Activated CD4-positive, alpha-beta T cell treated with anti-CD3 and anti-CD28 coated beads, Interleukin-2, amount 50 U/mL, for 4 hours (primary cell): ENCODE measurements at places on chromosomes 2 and 18.

DNA sequence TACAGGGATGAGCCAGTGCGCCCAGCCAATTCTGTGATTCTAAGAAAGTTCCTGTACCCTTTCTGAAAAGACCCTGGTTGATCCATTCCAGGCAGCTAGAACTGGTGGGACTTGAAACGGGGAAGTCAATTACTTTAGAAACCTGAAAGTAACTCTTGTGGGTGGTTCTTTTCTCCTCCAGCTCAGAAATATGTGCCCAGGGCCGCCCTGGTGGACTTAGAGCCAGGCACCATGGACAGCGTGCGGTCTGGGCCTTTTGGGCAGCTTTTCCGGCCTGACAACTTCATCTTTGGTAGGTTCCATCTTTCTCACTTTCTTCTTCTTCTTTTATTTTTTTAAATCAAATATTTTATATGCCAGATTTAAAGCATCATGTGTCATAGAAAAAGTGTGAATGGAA is 2.7 kb downstream of the TUBB6 start:
- no peak for DNase-seq

GRCh38 chr2:31420936-31421335 is 6.4 kb upstream of the XDH start:
- DNase-seq, result no peak

DNA sequence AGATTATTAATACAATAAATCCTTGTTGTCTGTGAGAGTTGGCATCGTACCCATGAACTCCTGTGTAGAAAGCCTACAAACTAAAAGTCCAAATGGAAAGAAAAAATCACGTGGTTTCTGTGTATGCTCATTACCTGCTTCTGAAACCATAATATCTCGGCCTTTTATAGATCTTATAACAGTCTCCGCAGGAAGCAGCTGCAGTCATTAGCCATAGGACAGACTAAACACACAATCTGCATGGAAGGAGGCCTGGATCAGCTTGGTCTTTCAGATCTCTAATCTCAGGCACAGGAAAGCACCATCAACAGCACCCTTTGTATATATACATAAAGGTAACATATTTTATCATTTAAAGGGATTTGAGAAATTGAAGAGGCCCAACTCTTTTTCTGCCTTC is 508.9 kb upstream of the TCF4 start:
- no peak for DNase-seq

DNA sequence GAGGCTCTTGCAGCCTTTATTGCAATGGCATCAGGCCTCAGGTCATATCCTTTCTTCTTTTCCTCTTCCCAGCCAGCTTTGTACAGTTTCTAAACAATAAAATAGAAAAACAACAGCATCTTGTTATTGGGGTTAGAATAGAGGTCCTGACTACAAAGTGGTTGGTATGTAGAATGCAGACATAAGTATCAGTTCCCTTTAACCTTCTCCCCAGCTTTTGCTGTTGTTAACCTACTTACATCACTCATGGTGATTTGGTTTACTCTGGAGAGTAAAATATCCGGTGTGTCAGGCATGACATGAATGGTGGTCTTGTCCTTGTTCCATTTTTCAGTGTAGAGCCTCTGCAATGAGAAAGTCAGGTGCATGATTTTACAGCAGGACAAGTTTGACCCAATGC is 69.8 kb downstream of the NEB start:
- DNase-seq, result no peak

- no peak for DNase-seq
These were observed 54.3 kb downstream of the THUMPD2 start for GRCh38 chr2:39724828-39725144.

DNA sequence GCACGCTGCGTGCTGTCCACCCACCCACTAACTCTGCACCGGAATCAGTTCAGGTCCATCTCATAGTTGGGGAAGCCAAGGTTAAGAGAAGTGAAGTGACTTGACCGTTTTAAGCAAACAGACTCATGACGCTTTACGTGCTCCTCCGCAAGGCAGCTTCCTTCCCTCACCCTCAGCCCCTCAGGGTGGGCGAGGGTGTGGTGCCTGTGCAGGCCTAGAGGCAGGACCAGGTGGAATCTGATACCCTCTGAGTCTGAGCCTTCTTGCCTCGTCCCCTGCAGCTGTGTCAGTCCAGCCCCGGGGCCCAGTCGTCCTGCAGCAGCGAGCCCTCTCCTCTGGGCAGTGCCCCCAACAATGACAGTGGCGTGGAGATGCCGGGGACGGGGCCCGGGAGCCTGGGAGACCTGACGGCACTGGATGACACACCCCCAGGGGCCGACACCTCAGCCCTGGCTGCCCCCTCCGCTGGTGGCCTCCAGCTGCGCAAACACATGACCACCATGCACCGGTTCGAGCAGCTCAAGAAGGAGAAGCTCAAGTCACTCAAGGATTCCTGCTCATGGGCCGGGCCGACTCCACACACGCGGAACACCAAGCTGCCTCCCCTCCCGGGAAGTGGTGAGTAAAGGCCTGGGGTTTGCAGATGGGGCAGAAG is 250.5 kb downstream of the GLI2 start:
- DNase-seq, result no peak

DNA sequence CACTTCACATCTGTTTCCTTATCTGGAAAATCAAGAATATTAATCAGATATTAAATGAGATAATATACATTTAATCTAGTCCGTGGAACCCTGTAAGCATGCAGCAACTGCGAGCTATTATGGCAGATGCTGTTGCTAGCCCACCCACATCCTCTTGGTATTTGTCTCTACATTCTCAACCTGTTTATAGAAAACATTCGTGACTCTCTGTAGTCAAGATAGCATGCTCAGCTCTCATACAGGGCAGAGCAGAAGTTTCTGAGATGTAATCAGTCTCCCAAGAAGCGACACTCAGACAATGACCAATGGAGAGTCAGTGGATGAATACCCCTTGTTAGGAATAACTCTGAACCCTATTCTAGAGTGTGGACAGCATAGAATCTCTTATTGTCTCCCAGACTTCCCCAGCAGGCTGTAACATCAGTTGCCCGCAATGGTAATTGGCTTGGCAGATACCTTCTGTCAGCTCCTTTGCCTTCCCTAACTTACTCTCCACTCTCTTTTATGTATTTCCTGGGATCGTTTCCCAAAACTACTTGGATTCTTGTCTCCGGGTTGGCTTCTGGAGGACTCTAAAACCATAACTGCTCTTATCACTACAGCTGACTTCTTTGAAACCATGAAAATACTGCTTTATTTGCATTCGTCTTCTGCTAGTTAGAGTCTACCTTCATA is 400.7 kb upstream of the TNP1 start:
- DNase-seq, result no peak

DNA sequence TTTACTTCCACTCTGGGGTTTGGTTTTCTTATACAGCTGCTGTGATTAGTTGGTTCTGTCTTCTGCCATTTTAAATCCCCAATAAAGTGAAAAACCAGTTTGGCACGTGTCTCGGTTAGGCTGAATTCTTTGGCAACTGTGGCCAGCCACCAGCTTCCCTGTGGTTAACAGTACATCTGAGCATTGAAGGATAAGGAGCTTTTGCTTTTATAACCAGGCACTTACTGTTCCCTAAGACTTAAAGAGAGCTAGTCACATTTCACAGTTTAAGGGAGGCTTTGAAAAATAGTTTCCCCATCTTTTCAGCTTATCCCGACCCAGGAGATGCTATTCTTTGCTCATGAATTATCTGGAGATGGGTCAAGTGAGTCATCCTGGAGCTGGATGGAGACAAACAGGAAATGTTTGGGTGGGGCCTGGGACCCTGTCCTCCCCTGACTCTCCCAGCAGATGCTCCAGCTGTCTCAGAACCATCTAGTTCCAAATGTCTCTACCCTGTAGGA is 57.3 kb upstream of the EML6 start:
- no peak for DNase-seq

- no peak for DNase-seq
These were observed 716.6 kb downstream of the NRXN1 start for GRCh38 chr2:50315336-50315735.

GRCh38 chr2:171480908-171481307 is 41.4 kb upstream of the CYBRD1 start:
- DNase-seq, result no peak

DNA sequence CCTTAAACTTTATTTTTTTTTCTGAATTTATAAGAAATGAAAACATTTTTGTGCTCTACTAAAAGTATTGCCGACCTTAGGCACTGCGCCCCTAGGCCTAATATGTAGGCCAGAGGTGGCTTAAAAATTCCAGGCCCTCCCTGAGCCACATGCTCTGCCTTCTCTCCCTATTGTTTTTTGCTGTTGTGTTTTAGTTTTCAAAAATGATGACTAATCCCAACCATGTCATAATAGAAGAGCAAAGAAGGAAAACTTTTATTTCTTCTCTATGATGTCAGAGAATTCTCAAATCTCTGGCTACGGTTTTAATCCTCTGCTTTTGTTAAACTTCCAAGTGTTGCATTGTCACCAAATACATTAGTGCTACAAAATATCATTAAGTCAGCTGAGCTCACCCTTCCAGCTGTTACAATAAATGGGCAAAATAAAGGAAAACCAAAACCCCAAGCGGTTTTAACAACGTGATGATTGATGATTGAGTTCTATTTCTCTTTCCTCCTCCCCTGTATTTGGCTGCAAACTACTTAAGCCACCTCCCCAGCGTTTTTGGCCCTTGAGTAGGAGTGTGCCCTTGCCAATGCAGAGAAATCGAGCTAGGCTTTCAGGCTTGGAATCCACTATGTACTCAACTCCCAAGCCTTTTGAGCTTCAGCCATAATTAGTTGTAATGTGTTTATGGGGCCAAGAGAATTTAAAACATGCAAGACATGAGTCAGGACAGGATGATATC is 163.5 kb upstream of the POU3F3 start:
- no peak for DNase-seq

- no peak for DNase-seq
These were observed 24.0 kb upstream of the ITGB6 start for GRCh38 chr2:160224060-160224459.

- DNase-seq, result no peak
These were observed 28.8 kb downstream of the CUL3 start for GRCh38 chr2:224556381-224556780.

GRCh38 chr18:11553098-11553940 is 56.1 kb upstream of the SLC35G4 start:
- DNase-seq, result no peak

GRCh38 chr2:81894451-81894990 is 1590.0 kb upstream of the LRRTM1 start:
- no peak for DNase-seq

GRCh38 chr2:71511776-71512175 is 58.4 kb downstream of the DYSF start:
- DNase-seq, result no peak

- DNase-seq, result no peak
These were observed 115.7 kb downstream of the ACKR3 start for GRCh38 chr2:236685361-236685760.

DNA sequence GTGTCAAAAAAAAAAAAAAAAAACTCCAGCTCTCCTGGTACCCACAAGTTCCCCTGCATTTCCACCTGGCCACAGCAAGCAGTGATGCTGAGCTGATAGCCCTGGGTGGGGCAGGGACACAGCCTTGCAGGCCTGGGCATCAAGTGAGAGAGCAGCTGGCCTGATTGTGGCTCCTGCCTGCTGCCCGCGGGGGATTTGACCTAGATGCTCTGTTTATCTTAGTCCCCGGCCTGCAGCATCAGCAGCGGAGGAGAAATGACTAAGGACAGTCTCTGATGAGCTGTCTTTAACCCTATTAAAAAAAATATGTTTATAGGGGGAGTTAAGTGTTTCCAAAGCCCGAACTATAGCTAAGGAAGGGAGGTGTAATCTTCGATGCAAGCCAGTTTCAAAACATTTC is 102.6 kb downstream of the MTCL1 start:
- no peak for DNase-seq

DNA sequence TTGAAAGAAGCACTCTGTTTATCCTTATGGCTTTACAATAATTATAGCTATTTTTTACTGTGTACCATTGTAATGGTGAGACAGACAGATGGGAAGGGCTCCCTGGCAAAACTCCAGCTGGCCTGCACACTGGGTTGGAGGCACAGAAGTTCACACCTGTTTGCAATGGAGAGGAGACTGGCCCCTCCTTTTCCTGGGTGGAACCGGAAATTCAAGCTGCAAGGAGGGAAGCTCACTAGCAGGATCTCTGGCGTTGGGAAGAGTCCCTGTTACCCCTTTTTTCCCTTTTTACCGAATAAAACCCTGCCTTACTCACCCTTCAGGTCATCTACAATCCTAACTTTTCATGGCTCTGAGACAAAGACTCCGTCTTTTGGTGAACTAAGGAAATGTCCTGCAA is 100.3 kb upstream of the TFPI start:
- no peak for DNase-seq

- no peak for DNase-seq
These were observed 72.7 kb upstream of the MBOAT2 start for GRCh38 chr2:9076210-9076609.
